ENCODE measurements at places on chromosomes 13 and 19.
A peak's percentile ranks its signal among the peaks of the same experiment; 100 is the strongest.

DNA sequence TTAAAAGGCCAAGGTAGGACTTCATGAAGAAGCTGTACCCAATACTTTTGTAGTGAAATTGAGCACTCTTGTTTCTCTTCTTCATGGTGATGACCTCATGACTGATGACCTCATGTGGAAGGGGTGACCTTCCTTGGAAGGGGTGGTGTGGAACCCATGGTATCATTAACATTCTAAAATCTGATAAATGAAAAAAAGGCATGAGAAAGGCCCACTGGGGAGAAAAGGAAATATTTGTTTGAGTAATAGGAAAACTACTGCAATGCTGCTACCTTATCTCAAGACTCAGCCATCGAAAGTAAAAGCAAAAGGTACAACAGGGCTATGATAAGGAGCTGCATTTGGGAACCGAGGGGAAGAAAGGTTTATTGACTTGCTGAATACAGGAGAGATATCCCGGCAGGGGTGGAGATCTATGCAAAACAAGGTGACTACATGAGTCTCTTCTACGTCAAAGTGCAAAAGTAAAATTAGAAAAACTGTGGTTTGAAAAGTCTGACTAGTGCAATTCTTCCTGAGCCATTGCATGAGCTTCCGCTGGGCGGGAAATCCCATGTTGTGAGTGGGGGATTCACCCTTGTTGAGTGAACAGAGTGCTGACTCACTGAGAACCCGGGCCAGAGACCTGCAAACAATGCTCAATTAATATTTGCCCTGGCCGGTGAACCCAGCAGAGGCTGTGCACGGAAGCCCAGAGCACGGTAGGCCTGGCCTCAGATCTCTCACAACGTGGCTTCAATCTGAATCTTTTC is 138.9 kb upstream of the RFC3 start:
- DNase-seq, result no peak

GRCh38 chr13:29594710-29595379 is 643 bp downstream of the SLC7A1 start:
- peak; percentile 35 for DNase-seq

DNA sequence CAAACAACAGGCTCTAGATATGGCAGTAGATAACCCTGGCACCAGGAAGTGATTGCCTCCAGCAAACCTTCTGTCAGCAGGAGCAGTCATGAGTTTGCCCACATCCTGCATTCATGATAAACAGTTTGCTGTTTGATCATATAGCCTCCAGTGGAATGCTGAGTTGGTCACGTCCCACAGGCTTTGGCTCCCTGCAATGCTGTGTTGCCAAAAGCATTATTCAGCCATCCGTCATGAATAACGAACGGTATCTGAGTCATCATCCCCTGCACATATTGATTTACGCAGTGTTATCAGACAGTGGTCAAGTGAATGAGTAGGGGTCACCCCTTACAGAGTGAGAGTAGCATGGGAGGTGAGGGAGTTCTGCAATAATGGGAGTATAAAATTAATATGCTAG is 21.9 kb upstream of the ZNF432 start:
- DNase-seq, result no peak

DNA sequence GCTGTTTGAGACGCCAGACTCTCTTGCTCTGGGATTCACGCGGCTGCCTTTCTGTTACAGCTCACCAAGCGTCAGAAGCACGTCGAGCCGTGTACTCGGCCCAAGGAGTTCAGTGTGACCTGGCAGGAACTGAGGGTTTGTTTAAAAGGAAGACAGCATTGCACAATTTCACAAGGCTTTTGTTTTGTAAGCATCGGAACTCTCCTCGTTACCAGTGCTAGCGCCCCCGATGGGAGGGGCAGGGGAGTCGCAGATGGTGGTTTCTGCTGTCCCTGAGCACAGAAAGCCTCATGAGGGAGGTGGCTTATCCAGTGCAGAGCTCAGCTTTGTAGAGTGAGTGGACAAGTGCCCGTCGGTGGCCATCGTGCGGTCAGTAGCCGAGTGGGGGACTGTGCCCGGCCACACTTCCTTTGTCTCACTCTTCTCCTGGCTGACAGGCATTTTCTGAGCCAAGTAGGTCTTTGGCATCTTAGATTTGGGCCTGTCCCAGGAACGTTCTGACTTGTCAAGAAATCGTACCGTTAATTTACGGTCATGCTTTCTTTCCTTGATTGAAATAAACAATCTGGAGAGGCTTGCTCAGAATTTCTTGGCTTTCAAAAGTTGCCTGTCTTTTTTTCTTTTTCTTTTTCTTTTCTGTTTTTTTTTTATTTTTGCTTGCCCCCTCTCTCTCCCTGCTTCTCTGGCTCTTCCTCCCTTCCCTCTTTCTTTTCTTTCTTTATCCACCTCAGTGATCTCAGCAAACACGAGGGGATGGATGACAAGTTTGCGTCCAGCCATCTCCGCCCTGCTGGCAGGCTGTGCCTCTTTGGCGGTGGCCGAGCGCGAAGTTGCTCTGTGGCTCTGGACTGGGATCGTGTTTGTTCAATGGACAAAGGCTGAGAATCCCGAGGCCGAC is 7.7 kb downstream of the KDM4B start:
- no peak for DNase-seq

DNA sequence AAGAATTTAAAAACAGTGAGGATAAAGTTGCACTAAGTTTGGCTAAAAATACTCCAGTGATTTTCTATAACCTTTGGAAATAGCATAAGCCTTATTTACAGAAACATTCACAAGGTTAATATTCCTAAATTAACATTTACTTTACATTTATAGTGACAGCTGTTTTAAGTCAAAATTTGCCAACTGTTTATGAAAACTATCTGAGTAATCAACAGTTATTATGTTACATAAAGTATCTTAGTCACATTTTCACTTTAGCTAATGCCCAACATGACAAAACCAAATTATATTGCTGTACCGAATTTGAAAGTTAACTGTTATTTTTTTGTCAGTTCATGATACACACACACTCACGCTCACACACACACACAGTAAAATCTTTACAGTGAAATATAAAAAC is 1.2 kb downstream of the TNFRSF19 start:
- no peak for DNase-seq

GRCh38 chr13:76637641-76638141 is 248.5 kb downstream of the KCTD12 start:
- no peak for DNase-seq

DNA sequence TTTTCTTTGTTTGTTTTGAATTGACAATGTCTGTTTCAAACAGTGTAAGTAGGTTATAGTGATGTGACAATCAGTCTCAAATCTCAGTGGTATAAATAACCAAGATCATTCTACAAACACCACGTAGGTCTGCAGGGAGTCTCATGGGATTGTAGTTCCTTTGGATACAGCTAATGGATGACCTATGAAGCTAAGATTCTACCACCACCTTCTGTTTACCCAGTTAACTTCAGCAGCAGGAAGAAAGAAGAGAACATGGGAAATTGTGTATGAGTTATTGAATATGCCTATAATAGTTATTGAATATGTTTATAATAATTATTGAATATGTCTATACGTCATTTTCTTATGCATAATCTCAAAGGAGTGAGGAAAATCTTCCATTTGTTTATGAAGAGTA is 63.9 kb upstream of the SLITRK5 start:
- no peak for DNase-seq

GRCh38 chr13:31385540-31385939 is 185.8 kb downstream of the B3GLCT start:
- no peak for DNase-seq

All from stimulated activated CD8-positive, alpha-beta memory T cell treated with anti-CD3 and anti-CD28 coated beads, Interleukin-4, amount 100 ng/mL, for 1 hour (primary cell).